ENCODE measurements at places on chromosomes 3 and 15. TPM values are rescaled to one million over a fixed set of nuclear protein-coding genes. Genes with fewer than 3 reads are reported as not detected.

DNA sequence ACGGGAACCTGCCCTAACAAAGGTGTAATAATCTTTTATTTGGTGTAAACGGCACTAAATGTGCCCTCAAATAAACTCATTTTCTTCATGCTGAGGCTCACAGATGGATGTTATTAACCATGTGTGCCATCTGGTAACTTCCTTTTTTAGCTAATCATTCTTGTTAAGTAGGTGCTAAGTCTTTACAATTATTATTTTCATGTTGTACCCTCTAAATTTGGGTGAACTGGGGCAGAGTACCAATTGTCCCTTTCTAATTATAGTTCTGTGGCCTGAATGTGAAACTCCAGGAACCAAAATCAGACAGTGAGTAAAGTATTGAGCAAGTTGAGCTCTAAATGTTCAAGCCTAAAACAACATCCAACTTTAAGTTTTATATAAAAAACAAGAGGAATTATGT lies 220.7 kb upstream of the CADM2 start:
- H3K36me3 ChIP-seq: no peaks in the 10 kb centered on the region
- H3K27me3 ChIP-seq: no peaks in the 10 kb centered on the region
- DNase-seq: no peak
- H3K4me3 ChIP-seq: no peak overlapping the region

Gene LEKR1
- 0.40 TPM for total RNA-seq

- DNase-seq: no peak
- no peaks in the 10 kb centered on the region for H3K27me3 ChIP-seq
- no peaks in the 10 kb centered on the region for H3K36me3 ChIP-seq
- no peak overlapping the region for H3K27ac ChIP-seq
These were observed 18.4 kb upstream of the TIMP4 start for GRCh38 chr3:12177126-12177525.

GRCh38 chr15:73378089-73378488 lies 9.3 kb upstream of the HCN4 start:
- no peaks in the 10 kb centered on the region for H3K36me3 ChIP-seq
- H3K27me3 ChIP-seq: peaks cover 54% of the 10 kb centered on the region
- no peak overlapping the region for H3K27ac ChIP-seq
- no peak for DNase-seq

GRCh38 chr15:38665586-38666305 lies 101.1 kb upstream of the RASGRP1 start:
- no peaks in the 10 kb centered on the region for H3K27me3 ChIP-seq
- H3K36me3 ChIP-seq: no peaks in the 10 kb centered on the region

Gene TTLL13
- not detected for total RNA-seq

Gene SLC24A5
- not detected for total RNA-seq

DNA sequence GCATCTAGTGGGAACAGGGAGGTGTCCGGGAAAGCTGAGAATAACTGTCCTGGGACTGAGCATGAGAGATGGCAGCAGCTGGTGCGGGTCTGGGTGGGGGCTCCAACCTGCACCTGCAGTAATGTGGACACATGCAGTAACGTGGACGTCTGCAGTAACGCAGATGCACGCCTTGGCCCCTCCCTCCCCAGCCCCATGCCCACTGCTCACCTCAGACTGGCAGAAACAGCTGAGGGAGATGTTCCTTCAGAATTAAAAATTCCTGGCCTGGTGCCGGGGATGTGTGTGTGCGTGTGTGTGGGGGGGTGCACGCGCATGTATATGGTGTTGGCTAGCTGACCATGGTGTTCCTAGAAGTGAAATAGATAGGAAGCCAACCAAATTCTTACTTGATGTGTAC lies 86.7 kb upstream of the OXTR start:
- H3K4me1 ChIP-seq: no peaks in the 10 kb centered on the region
- no peak overlapping the region for H3K4me3 ChIP-seq
- H3K36me3 ChIP-seq: no peaks in the 10 kb centered on the region
- no peaks in the 10 kb centered on the region for H3K27me3 ChIP-seq
- H3K27ac ChIP-seq: no peak overlapping the region
- no peak for DNase-seq

DNA sequence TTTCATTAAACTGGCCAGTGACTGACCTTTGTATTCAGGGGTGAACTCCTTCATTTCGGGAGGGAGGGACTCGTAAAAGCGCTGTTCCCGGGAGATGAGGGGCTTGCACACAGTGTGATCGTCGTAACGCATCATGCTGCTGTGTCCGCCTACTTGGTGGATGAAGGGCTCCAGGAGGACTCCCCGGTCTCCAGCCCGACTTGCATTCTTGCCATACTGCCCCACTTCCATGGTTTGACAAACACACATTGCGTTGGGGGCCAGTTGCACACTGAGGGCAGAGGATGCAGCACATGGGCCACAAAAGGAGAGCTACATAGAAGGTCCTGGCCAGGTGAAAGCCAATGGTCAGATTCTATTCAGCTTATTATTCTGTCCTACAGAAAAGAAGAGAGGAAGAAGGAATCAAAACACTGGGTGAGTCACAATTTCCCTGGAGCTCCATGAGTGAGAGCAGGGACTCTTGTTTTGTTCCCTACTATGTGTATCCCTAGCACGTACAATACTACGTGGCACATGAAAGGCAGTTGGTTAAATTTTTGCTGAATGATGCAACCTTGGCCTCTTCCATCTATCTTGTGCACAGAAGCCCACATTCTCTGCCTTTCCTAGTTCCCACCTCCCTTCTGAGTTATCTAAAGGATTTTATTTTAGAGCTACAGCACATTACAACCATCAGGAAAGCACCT lies 24.2 kb upstream of the GMPPB start:
- no peak for DNase-seq
- H3K27me3 ChIP-seq: no peaks in the 10 kb centered on the region
- H3K4me3 ChIP-seq: no peak overlapping the region
- H3K27ac ChIP-seq: no peak overlapping the region

Gene CXCR6
- total RNA-seq: 9.4 TPM

DNA sequence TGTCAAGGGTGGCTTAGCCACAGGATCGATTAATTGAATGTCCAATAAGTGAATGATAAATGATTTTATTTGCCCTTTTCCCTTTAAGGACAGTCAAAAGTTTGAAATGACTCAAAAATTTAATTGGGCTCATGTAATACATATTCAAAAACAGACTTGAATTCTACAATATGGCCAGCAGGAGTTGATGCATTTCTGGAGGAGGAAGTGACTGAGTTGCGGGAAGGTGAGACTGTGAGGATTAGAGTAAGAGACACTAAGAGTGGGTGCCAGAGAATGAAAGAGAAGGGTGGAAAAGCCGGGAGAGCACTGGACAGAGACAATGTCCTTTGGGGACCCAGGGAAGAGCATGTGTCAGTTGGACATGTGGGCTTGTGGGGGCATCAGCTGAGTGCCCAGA lies 83.3 kb downstream of the MCTP2 start:
- no peak overlapping the region for H3K27ac ChIP-seq
- no peaks in the 10 kb centered on the region for H3K4me1 ChIP-seq
- DNase-seq: no peak
- H3K4me3 ChIP-seq: no peak overlapping the region

DNA sequence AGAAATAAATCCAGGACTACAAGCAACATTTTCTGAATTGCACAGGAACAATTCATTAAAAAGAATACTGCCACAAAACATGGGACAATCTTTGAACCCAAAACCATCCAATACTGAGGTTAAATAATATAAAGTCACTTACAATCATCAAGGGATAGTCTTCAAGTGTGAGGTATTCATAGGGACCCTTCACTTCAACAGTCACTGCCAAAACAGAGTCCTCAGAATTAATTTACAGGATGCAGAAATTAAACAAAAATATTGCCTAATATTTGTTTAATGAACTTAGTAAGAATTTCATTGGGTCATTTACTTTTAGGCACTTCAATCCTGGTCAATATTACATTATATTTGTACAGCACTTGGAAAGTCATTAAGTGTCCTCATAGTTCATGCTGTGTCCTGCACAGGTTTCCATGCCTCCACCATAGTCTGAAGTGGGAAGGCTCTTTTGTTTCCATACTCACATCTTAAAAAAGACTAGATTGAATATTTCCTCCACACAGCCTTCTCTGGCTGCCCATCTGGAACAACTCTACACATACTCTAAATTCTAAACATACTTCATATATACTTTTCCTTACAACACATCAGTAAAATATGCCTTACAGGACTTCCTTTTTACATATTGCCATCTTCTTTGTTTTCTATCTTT lies 31.6 kb upstream of the VPS39 start:
- no peaks in the 10 kb centered on the region for H3K4me1 ChIP-seq
- DNase-seq: no peak
- H3K27ac ChIP-seq: no peak overlapping the region
- H3K27me3 ChIP-seq: no peaks in the 10 kb centered on the region

DNA sequence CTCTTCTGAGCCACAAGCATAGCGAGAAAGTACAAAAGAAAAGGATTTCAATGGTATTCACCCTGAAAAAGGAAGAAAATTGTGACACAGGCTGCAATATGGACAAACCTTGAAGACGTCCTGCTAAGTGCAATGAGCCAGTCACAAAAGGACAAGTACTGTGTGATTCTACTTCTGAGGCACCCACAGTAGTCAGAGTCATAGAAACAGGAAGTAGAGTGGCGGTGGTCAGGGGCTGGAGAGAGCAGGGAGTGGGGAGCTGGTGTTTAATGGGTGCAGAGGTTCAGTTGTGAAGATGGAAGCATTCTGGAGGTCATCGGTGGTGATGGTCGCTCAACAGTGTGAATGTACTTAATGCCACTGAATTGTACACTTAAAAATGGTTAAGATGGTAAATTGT lies 180.5 kb downstream of the APBA2 start:
- no peak for DNase-seq
- H3K36me3 ChIP-seq: no peaks in the 10 kb centered on the region
- H3K4me1 ChIP-seq: no peaks in the 10 kb centered on the region
- no peak overlapping the region for H3K27ac ChIP-seq
- no peaks in the 10 kb centered on the region for H3K27me3 ChIP-seq
- no peak overlapping the region for H3K4me3 ChIP-seq

Gene UNC13C
- 0.32 TPM for total RNA-seq

DNA sequence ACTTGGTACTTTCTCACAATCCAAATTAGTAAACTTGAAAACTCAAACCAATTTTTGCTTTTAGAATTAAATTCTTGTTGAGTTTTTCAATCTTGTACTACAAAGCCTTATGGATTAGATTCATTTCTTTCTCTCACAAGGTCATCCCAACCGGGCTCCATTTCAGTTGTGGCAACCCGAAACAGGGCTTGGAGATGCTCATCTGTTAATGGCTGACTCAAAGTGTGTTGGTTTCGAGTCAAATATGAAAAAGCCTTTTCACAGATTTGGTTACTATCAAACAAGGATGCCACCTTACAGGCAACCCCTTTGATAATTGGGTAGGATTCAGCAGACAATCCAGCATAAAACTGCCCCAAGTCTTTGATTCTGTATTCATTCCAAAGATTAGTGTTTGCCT lies 1.8 kb downstream of the EPM2AIP1 start:
- no peak overlapping the region for H3K4me3 ChIP-seq
- no peak for DNase-seq
- H3K4me1 ChIP-seq: peaks cover 42% of the 10 kb centered on the region
- H3K27ac ChIP-seq: peak overlapping the region; percentile 99
- H3K27me3 ChIP-seq: no peaks in the 10 kb centered on the region
- H3K36me3 ChIP-seq: peaks cover 15% of the 10 kb centered on the region

Gene IGF2BP2
- total RNA-seq: 78.6 TPM

GRCh38 chr3:83065851-83066460 lies 1304.5 kb upstream of the GBE1 start:
- no peak overlapping the region for H3K27ac ChIP-seq
- no peak for DNase-seq
- H3K36me3 ChIP-seq: no peaks in the 10 kb centered on the region
- H3K4me1 ChIP-seq: no peaks in the 10 kb centered on the region

Gene RTP3
- not detected for total RNA-seq

DNA sequence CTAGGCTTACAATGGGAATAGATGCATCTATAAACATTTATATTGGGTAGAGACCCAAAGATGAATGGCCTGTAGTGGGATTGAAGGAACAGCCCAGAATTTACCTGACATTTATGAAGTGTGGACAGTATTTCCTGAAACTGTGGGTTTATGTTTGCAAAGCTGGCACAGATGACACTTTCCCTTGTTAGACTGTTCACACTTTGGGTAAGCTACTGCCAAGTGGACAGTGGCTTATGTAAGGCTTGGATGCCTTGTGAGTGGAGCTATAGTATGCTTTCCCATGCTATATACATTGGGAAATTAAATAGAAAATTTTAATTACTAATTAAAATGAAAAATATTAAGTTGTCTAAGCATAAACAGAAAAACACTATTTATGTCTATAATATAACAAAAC lies 48.5 kb downstream of the STARD9 start:
- no peak overlapping the region for H3K4me3 ChIP-seq
- no peak for DNase-seq
- no peaks in the 10 kb centered on the region for H3K36me3 ChIP-seq
- H3K27ac ChIP-seq: no peak overlapping the region

GRCh38 chr3:173401369-173401768 lies 3.8 kb downstream of the NLGN1 start:
- DNase-seq: no peak
- H3K4me1 ChIP-seq: peaks cover 8% of the 10 kb centered on the region
- no peak overlapping the region for H3K27ac ChIP-seq
- peaks cover 40% of the 10 kb centered on the region for H3K27me3 ChIP-seq
- H3K36me3 ChIP-seq: no peaks in the 10 kb centered on the region
- H3K4me3 ChIP-seq: no peak overlapping the region

DNA sequence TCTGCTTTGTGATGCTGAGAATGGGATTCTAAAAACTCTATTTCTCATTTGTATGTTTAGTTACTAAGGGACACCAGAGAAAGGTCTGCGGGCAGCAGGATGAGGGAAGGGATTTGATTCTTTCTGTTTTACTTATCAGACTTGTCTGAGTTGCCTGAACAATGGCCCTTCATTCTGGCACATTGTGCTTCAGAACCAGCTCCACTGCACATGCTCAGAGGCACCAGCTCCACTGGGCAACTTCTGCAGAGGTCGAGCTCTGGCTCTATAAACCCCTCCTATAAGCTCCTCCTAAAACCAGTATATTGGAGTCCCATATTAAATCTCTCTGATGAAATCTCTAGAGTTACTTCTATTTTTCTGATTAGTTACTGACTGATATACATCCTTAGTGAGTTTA lies 453.2 kb upstream of the CDIN1 start:
- DNase-seq: no peak
- H3K4me1 ChIP-seq: no peaks in the 10 kb centered on the region
- H3K4me3 ChIP-seq: no peak overlapping the region
- H3K27me3 ChIP-seq: no peaks in the 10 kb centered on the region
- no peak overlapping the region for H3K27ac ChIP-seq

DNA sequence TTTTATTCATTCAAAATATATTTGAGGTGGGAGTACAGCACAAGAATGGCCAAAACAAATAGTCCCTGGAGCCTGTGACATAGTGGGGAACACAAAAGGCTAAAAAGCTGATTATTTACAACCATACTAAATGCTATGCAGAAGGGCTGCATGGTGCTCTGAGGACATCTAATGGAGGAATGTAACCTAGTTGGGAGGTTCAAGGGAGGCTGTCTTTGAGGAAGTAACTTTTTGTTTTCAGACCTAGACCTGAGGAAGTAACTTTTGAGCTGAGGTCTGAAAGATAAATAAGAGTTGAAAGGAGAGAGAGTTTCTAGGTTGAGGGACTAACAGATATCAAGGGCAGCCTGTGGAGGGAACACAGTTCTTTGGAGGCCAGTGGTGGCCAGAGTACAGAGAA lies 34.8 kb upstream of the RASA2 start:
- no peaks in the 10 kb centered on the region for H3K27me3 ChIP-seq
- no peak overlapping the region for H3K4me3 ChIP-seq
- DNase-seq: no peak
- H3K36me3 ChIP-seq: no peaks in the 10 kb centered on the region
- peak overlapping the region; percentile 65 for H3K27ac ChIP-seq

- peaks cover 9% of the 10 kb centered on the region for H3K4me1 ChIP-seq
- no peaks in the 10 kb centered on the region for H3K27me3 ChIP-seq
- H3K4me3 ChIP-seq: no peak overlapping the region
- H3K27ac ChIP-seq: no peak overlapping the region
- peak; percentile 61 for DNase-seq
- no peaks in the 10 kb centered on the region for H3K36me3 ChIP-seq
These were observed 79.4 kb upstream of the PLXNA1 start for GRCh38 chr3:126903521-126903920.
